Left lobe of liver (tissue), 2 donors: ENCODE measurements at places on chromosomes 5 and 9. TPM values are rescaled to one million over a fixed set of nuclear protein-coding genes. Genes with fewer than 3 reads are reported as not detected.

GRCh38 chr5:115600766-115601165 lies 1.5 kb downstream of the TICAM2 start:
- DNase-seq, result no peak

- no peak for DNase-seq
These were observed 94.4 kb upstream of the TLE4 start for GRCh38 chr9:79477241-79477840.

DNA sequence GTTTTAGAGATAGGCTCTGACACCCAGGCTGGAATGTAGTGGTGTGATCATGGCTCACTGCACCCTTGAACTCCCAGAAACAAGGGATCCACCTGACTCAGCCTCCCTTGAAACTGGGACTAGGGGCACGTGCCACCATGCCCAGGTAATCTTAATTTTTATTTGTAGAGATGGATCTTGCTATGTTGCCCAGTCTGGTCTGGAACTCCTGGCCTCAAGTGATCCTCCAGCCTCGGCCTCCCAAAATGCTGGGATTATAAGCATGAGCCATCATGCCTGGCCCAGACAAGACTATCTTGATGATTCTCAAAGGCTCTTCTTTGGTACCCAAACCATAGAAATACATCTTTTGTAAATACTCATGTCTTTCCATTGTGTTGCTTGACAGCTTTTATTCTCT lies 10.8 kb downstream of the OSMR start:
- DNase-seq, result no peak

- DNase-seq, result no peak
These were observed 172.1 kb downstream of the PPP2R2B start for GRCh38 chr5:146706321-146706972.

GRCh38 chr9:125538092-125538473 lies 168.9 kb downstream of the MAPKAP1 start:
- DNase-seq, result no peak

DNA sequence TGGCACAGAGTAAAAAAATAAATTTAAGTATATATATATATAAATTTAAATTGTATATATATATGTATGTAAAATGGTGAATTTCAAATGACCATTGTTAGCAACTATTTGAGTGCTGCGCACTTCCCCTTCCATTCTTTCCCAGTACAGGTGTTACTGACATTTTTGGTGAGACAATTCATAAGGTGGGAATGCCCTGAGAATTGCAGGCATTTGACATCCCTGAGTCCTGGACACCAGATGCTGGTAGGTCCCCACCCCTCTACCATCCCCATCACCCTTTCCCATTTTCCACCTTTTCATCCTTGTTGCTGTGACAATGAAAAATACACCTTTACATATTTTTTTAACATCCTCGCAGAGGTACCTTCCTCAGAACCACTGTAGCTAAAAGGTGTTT lies 91.6 kb downstream of the SLC1A3 start:
- DNase-seq, result no peak

DNA sequence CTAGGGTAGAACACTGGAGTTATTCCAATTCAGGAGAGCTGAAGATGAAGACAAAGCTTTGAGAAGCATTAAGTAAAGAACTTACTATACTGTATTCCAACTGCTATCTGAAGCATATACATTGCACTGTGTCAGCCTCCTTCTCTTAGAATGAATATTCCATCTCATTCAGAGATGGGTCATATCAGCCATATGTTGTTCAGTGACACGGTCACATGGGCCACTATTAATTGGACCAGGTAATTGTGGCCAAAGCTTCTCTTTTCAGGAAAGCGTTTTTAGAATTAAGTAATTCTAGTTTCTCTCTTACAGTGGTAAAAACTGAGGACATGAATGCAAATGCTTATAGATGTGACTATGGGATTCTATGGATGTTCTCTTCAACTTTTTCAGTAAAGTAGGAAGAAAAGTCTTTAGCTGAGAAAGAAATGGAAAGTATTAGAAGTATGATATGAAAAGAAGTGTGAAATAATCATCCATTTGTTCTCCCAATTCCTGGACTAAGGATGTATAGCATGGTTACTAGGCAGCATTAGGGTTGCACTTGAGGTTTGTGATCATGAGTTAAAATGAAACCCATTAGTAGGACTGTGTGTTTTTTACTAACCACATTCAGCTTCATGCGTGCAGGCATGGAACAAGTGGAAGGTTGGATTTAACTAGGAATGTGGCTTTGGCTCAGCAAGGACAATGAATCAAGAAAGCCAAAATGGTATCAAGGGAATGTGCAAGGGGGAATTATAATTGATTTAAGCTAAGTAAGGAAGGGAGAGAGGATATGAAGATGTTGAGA lies 40.9 kb downstream of the CETN3 start:
- DNase-seq, result no peak

GRCh38 chr5:170338933-170339779 lies 41.6 kb upstream of the LCP2 start:
- no peak for DNase-seq

DNA sequence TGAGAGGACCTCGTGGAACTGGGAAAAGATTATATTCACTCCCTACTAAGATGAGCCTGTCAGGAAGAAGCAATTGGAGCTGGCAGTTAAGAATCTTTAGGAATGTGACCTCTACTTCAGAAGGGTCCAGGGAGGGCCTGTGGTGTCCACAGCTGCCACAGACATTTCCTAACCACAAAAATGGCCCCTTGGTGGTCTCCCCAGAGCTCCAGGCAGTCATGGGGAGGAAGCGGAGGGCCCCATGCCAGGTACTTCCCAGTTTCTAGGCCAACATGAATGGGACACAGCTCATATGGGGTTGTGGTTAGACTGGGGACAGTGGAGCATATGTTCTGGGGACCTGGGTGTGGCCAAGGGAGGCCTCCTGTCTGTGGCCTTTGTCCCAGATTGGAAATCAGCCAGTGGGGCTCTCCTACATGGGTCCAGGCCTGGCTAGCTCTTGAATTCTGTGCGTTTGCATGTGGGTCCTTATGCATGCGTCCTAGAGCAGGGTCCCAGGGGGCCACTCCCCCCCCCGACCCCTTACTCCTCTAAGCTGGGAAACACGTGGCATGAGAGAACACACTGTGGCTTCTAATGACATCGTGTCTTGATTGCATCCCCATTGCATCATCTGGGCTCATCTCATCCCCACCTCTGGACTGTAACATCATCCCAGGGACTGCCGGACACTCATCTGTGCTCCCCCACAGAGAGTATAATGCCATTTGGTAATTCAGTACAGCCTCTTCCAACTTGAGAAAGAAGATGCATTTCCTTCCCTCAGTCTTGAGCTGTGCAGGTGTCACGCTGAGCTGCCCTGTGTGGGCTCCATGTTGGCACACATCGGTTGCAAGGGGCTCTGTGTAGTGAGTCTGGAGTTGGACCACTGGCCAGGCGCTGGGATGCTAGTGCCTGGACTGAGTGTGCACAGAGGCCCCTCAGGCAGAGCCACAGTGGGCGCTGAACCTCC lies 31.3 kb downstream of the IRF1 start:
- peak; percentile 76 for DNase-seq

- DNase-seq, result no peak
These were observed 19.6 kb downstream of the FAT2 start for GRCh38 chr5:151571270-151572173.

The RLN2 gene
- total RNA-seq, result not detected

The GDA gene
- total RNA-seq, result 43.2 TPM

The EQTN gene
- total RNA-seq, result not detected
